ENCODE measurements at places on chromosomes 4 and X.

GRCh38 chr4:8912506-8912905 is 40.9 kb upstream of the HMX1 start:
- DNase-seq = peak; percentile 21

GRCh38 chr4:186725469-186726425 is 2.1 kb upstream of the FAT1 start:
- DNase-seq = no peak

- peak; percentile 57 for DNase-seq
Observed at GRCh38 chr4:82201805-82202641, 171.8 kb downstream of the HNRNPD start.

GRCh38 chr4:107248571-107248970 is 212.5 kb upstream of the DKK2 start:
- DNase-seq = no peak

DNA sequence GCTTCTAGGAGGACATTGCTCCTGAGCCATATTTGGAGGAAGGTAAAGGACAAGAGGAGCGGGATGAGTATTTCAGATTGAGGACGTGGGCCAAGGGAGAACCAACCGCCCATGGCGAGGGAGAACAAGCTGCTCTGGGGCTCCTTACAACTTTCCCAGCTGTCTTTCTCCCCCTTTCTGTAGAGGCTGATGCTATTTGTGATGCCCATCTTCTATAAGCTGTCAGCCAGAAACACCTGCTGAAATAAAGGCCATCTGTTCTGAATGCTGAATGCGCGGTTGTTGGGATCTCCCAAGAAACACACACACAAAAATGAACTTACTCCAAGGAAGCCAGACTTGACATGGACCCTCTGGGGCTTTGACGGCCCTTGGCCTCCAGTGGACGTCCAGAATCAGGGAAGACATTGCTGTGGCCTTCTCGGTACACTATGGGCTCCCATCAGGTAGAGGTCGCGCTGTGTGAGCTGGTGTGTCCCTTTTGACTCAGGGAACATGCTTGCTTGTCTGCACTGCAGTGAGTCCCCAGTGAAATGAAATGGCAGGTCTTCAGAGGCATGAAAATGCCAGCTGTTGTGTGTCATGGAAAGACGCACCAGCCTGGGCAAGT is 30.9 kb downstream of the RWDD4 start:
- DNase-seq = no peak

DNA sequence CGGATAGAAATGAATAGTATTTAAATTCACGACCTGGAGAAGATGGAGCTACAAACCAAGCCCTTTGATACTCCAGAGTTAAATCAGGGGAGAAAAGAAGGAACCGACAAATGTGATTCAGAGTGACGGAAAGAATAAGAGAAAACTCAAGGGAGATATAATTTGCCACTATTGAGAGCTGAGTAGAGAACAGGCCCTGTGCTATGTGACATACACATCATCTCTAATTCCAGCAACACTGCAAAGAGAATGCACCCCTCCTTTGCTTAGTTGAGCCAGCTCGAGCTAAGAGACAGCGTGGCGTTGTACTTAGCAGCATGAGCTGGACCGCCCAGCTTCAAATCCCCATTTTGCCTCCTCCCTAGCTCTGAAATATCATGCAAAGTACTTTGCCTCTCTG is 266.4 kb upstream of the TENM3 start:
- DNase-seq = no peak

- DNase-seq = no peak
Observed at GRCh38 chr4:75036046-75036830, 103.3 kb downstream of the PARM1 start.

- no peak for DNase-seq
Observed at GRCh38 chrX:133401536-133401935, 13.8 kb downstream of the GPC4 start.

- DNase-seq = no peak
Observed at GRCh38 chr4:31290836-31291235, 570.7 kb downstream of the PCDH7 start.

- no peak for DNase-seq
Observed at GRCh38 chrX:47093248-47093647, 15.0 kb downstream of the RGN start.

DNA sequence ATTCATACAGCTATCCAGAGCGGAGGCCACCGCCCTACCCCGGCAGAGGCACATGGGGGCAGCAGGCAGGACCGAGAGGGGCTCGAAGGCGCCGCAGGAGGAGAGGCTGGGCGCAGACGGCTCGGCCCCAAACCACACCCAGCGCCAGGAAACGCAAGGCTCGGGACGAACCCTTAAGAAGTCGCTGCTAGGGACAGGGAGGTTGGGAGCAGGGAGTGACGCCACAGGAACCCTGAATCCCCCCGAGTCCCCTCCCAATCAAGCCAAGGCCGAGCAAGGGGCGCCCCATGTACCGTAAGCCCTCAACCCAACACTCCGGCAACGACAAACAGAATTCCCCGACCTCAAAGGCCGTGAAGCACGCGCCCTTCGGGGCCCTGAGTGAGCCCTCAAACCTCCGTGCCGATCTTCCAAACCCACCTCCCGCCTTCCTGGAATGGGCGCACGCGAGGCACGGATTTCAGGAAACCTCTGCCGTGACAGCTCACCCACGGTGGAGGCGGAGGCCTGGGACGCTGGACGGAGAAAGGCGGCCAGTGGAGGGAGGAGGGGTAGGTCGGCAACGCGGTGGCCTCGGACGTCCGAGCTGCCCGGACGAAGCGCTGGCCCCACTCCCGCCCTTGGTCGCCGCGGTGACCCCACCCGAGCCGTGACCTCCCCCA is 1.8 kb downstream of the ZFYVE28 start:
- DNase-seq = no peak

- DNase-seq = no peak
Observed at GRCh38 chrX:34972206-34972605, 29.6 kb downstream of the FAM47B start.

All from activated CD8-positive, alpha-beta memory T cell treated with anti-CD3 and anti-CD28 coated beads, Interleukin-2, amount 10 ng/mL, durations not matched to agents 7 days and 5 days (primary cell).